ENCODE measurements at places on chromosomes 5 and 9.
A peak's percentile ranks its signal among the peaks of the same experiment; 100 is the strongest.

- peak; percentile 17 for DNase-seq
Observed at GRCh38 chr5:40017135-40017534, 592.4 kb upstream of the DAB2 start.

DNA sequence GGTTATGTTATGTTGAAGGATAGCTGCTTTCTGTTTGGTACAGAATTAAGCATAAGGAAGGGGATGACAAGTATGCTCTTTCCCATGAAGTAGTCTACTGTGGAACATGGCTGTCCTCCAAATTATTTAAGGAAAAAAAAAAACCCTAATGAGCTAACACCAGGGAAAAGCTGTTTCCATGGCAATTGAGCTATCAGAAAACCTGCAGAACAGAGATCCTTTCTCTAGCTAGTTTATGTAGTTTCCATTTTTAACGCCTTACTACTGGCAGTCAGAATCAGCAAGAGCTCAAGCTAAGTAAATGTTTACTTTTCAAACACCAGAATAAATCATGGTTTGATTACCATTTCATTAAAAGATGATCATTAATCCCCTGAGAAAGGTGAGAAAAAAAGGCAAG, 287.4 kb upstream of the TARS1 start:
- no peak for DNase-seq

DNA sequence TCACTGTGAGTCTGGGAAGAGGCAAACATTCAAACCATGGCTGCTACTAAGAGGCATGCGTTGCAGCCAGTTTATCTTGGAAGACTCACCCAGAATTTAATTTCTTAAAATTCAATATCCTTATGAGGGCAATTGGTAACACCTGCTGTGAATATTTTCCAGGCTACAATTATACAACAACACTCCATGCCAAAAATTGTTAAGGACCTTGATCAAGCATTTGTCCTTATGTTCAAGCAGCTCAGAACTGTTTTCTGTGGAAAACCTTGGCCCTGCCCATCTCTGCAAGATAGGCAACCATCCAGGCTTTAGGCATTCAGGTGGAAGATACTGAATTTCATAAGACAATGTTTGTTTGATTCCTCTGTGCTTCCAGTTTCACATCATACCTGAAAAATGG, 327.8 kb downstream of the FBXL7 start:
- DNase-seq, result no peak

DNA sequence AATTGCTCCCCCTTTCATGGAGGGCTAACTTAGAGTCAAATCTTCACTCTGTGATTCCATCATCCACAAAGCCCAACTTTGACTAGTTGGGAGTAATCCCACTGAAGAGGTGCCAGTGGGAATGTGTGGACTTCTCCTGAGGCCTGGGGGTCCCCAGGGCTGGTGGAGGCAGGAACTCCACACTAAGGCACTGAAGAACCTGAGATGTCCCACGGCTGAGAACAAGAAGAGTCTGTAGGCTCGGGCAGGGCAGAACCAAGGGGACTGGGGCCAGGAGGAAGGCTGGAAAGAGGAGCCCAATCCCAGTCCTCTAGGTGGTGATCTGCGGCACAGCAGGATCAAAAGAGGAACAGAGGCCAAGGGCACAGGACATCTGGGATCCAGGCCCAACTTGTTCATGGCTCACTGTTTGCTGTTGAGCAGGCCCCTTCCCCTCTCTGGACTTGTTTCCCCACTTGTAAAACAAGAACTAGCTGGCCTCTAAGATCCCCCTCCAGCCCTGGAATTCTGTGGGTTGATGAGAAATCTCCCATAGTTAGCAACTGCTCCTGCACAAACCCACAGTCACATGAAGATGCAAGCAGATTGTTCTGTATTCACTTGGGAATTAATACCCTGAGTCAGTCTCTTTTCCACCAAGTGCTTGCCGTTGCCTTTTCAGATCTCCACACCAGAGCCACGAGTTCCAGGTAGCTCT, 32.7 kb upstream of the ALDH1B1 start:
- DNase-seq, result no peak

GRCh38 chr5:165157219-165157618, 1651.8 kb downstream of the MAT2B start:
- DNase-seq, result no peak

DNA sequence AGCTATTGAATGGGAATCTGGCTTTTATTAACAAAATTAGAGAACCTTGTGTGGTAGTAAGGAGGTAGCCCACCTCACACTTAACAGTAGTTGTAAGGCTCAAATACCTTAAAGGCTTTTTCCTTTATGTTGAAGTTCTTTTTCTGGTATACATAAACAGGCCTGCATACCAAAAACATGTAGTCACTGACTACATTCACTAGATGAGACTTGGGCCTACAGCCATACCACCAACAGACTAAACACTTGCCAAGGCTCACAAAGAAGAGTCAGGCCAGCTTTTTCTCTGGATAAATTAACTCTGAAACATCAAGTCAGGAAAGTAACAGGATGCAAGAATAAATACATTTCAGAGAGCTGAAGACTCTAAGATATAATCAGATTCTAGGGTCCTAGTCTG, 78.6 kb upstream of the MPDZ start:
- DNase-seq, result no peak

GRCh38 chr9:14383294-14383693, 69.4 kb upstream of the NFIB start:
- DNase-seq, result no peak

GRCh38 chr5:76849419-76850291, at the start of gene S100Z:
S100Z (plus strand) TSS chr5:76850014; CDS start chr5:76875360, 25,346 bp downstream.
- DNase-seq, result no peak

DNA sequence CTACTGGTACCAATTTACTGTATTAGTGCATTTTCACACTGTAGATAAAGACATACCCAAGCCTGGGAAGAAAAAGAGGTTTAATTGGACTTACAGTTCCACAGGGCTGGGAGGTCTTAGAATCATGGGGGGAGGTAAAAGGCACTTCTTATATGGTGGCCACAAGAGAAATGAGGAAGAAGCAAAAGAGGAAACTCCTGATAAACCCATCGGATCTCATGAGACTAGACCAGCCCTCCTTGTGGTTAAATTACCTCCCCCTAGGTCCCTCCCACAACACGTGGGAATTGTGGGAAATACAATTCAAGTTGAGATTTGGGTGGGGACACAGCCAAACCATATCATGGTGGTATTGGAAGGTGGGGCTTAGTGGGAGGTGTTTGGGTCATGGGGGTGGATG, 56.5 kb upstream of the SPDL1 start:
- no peak for DNase-seq

DNA sequence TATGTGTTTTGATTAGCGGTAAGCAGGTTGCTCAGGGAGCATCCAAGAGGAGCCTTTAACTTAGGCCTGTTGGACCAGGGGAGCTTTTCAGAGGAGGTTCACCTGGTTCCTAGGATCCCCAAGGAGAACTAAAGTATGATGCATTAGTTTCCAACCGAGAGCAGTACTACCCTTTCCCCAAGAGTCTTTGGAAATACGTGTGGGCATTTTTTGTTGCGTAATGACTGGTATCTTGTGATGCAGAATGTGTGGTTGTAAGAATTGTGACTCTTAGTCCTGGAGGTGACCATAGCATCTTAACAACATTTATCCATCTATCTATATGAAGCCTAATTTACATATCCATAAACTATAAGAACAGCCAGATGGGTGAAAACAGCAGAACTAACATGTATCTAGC, 11.0 kb downstream of the CFAP95 start:
- DNase-seq, result no peak

GRCh38 chr9:137223078-137223970, 1.3 kb upstream of the RNF208 start:
- peak; percentile 99 for DNase-seq

DNA sequence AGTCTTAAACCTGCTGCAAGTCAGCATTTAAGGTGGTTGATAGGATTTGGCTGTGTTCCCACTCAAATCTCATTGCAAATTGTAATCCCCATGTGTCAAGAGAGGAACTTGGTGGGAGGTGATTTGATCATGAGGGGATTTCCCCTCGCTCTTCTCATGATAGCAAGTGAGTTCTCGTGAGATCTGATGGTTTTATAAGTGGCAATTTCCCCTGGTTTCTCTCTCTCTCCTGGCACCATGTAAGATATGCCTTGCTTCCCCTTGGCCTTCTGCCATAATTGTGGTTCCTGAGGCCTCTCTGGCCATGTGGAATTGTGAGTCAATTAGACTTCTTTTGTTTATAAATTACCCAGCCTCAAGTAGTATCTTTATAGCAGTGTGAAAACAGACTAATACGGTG, 84.3 kb upstream of the SMC2 start:
- DNase-seq, result peak; percentile 9

- no peak for DNase-seq
Observed at GRCh38 chr5:141747152-141748141, 65.4 kb upstream of the ARAP3 start.

- DNase-seq, result no peak
Observed at GRCh38 chr5:106481374-106481773, 1189.4 kb downstream of the EFNA5 start.

- no peak for DNase-seq
Observed at GRCh38 chr9:134188386-134189144, 24.2 kb upstream of the RNU6ATAC start.

DNA sequence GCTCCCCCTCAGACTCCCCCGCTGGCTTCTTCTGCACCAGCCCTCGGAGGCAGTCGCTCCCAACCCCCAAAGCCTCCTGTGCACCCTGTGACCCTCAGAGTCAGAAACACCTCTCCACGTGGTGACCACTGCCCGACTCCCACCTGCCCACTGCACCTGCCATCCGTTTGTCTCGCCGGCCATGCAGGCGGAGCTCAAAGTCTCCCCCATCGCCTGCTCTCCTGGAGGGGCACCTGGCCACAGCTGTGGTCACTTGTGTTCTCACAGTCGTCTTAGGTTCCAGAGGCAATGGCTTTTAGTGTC, 38.2 kb downstream of the MRPL36 start:
- no peak for DNase-seq

GRCh38 chr5:36198281-36198680, 43.4 kb downstream of the NADK2 start:
- DNase-seq, result no peak

- DNase-seq, result no peak
Observed at GRCh38 chr9:121604242-121604641, 47.2 kb upstream of the DAB2IP start.

DNA sequence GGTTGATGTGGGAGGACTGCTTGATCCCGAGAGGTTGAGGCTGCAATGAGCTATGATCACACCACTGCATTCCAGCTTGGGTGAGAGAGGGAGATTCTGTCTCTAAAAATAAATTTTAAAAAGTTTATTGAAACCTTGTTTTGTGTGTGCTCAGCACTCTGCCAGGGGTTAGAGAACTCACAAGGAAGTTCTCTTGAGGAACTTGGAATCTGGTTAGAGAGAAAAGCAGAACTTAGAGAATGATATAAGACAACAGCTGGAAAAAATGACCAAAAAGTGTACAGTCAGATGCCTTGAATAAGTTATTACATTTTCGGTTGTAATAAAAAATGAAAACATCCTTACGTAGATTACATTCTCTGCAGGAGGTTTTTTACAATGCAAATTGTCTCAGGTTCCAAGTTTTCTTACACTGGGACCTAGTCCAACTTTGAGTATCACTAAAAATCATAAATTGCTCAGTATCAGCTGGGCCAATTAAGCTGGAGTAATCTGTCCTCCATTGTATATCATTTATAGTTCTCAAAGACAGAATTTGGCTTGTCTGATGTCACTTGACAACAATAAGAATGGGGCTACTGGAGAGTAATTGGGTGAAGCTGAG, 21.7 kb upstream of the TENT2 start:
- no peak for DNase-seq

DNA sequence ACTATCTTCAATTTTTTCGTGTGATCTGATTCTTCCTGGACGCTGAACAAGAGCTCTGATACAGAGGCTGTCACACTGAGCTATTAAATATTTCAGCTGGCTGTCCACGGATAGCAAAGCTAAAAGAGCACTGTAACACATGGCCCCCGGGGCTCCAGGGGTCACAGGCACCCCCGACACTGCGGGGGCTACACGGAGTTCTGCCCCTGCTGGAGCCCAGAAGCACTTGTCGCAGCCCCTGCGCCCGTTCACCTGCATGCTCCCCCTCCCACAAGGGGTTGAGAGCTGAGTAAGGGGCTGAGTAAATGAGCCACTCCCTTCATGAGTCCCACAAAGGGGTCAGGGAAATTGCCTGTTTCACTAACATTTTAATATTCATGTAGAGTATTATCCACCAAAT, 316.3 kb downstream of the TMEM167A start:
- no peak for DNase-seq

- DNase-seq, result no peak
Observed at GRCh38 chr5:149448831-149449714, 70.0 kb upstream of the IL17B start.

DNA sequence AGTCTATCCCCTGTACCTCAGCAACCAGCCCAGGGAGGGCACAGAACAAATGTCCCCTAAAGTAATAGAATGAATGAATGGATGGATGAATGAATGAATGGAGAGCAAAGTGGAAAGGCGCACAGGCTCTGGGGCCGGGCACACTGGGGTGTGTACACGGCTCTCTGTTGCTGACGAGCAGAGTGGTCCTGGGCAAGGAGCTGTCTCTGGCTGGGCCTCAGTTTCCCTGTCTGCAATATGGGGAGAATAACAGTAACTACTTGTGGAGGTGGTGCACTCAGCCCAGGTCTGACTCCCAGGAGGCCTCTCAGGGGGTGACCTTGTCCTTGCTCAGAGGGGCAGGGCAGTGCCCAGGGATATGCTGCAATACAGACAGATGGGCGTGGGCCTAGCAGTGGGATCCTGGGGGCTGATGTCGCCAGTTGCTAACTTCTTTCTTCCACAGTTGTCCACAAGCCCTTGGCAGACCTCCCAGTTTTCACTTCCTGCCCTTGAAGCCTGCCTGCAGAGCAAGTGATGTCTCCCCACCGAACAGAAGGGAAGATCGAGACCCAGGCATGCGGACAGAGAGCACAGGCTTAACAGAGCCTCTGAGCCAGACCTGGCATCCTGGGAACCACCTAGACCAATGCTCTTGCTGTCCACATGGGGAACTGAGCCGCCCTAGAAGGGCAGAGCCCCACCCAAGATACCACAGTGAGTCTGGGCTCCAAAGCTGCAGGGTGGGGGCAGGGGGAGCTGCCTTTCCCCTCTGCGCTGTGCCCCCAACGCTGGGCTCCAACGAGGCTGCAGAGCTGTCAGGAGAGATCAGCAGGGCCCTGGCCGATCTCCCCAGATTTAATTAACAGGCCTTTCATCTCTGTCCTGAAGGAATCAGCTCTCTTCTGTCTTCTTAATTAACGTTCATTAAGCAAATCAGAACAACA, 13.6 kb upstream of the LAMC3 start:
- DNase-seq, result peak; percentile 49

DNA sequence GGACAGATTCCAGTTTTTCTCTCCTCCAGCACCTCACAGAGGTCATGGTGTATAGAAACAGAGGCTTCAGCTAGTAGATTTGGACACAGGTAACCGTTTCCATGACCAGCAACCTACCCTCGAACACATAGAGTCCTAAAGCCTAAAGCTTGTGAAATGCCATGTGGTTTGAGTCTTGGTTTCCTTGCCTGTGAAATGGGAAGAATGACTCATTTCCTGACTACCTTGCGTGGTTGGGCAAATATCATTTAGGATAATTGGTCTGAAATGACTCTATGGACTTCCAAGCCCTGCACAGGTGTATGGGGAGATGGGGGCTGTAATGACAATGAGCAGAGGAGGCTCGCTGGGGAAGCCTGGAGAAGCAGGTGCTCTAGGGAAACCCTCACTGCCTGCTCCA, 134.6 kb downstream of the TTLL11 start:
- DNase-seq, result no peak
